ENCODE measurements at places on chromosomes 2 and 18.
A peak's percentile ranks its signal among the peaks of the same experiment; 100 is the strongest.

- peak; percentile 79 for DNase-seq
Measured at GRCh38 chr18:6414118-6414722, 491 bp downstream of the L3MBTL4 start.

DNA sequence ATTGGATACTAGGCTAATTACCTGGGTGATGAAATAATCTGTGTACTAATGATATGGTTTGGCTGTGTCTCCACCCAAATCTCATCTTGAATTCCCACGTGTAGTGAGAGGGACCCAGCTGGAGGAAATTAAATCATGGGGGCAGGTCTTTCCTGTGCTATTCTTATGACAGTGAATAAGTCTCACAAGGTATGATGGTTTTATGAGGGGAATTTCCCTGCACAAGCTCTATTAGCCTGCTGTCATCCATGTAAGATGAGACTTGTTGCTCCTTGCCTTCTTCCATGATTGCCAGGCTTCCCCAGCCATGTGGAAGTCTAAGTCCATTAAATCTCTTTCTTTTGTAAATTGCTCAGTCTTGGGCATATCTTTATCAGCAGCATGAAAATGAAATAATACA is 394.1 kb upstream of the SYT4 start:
- no peak for DNase-seq

GRCh38 chr2:151716721-151717120 is 17.6 kb downstream of the NEB start:
- no peak for DNase-seq

DNA sequence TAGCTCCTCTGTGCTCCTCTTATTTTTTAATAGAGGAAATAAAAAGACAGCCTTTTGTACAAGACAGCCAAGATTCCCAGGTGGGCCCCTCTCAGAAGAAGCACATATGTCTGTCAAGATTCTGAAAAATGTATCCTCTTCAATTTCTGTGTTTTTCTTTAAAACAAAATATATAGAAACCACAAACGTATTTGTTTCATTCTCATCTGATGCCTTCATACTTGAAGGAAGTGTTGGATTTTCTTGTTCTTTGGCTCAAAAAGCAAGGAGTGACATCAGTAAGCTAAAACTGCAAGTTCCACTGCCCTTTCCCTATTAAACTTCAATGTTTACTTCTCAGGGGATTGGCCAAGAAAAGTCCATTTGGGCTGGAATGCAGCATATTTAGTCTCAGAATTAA is 193.8 kb upstream of the OSR1 start:
- no peak for DNase-seq

DNA sequence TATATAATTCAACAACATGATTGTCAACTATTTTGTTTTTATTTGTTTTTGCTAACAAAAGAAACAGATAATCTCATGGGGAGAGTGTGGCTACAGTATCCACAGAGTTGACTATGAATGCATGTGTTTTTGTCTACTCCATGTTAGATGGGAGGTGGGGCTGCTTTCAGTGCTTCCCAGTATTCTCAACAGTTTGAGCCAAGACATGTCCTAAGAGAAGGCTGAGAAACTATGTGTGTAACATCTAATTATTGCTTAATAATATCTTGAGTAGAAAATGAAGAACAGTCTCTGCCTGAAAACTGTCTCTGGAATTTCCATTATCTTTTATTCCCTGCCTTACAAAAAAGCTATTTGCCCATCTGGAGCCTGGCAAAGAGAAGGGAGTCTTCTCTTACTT is 178.8 kb upstream of the MMADHC start:
- DNase-seq: no peak

DNA sequence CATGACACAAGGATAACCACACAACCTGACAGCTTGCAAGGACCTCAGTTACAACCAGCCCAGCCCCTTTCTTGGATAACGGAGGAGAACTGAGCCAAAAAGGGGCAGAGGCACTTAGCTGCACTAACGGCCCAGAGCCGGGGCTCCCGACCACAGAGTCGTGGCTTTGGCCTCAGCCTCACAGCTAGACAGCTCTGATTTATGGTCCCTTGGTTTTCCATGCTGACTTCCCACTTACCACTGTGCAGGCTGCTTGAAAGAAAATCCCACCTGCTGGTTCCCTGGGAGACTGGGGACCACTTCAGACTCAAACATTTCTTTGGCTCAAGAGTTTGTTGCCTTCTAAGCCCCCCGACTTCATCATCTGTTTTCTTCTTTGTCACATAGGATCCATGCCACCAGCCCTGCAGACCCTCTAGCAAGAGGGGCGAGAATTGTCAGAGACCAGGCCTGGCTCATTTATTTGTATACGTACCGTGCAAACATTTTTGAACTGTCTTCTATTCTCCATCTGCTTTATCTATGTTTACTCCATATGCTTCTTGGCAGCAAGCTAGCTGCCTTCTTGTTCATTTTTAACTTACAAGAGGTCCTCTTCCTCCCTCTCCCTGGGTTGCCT is 352.6 kb upstream of the MYT1L start:
- no peak for DNase-seq

DNA sequence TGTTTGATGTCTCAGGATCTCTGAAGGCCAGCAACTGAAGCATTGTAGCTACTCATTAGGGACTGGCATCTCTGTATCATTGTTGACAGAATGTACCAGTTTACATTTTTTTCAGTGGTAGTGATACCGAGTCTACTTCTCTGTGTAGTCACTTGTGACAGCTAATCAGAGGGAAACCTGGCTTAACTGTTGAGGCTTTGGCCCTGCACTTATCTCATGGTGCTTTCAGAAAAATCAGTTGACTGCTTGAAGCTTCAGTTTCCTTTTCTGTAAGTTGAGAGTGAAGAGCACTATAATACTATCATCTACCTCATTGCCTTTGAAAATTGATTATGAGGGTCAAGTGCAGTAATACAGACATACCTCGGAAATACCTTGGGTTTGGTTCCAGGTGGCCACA is 90.0 kb downstream of the COMMD1 start:
- DNase-seq: no peak

DNA sequence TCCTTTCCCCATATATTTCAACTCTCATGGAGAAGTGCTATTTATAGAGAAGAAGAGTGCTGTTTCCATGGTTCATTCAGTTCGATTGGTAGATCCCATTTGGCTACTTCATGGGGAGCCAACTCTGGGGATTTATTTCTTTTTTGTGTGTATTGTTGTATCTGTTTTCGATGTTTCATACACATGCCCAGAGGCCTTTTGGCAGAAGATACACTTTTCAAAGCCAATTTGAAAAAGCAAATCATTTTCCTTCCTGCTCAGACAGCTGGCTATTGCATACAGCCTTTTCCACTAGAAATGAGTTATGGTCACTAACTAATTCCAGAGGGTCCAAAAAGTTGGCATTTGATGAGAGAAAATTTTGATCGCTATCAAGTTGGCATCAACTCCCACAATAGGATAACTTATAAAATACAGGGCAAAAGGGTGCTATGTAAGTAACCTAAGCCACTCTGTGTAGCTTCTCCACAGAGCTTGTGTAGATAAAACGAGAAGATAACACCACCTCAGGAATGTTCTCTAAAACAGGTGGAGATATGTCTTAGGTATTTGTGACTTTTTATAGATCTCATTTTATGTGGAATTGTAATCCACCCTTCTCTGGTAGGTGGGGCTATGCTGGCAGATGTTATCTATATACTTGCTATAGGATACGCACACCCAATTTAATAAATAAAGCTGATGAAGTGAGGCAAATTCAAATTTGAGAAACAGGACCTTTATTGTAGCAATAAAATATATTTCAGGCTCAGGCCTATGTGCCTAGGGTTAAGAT is 798.5 kb downstream of the SATB2 start:
- no peak for DNase-seq

- DNase-seq: no peak
Measured at GRCh38 chr2:96669539-96670215, 27.1 kb downstream of the FER1L5 start.

- DNase-seq: no peak
Measured at GRCh38 chr2:175804122-175804521, 197.9 kb downstream of the LNPK start.

GRCh38 chr2:70173520-70173919 is 17.3 kb downstream of the C2orf42 start:
- no peak for DNase-seq

DNA sequence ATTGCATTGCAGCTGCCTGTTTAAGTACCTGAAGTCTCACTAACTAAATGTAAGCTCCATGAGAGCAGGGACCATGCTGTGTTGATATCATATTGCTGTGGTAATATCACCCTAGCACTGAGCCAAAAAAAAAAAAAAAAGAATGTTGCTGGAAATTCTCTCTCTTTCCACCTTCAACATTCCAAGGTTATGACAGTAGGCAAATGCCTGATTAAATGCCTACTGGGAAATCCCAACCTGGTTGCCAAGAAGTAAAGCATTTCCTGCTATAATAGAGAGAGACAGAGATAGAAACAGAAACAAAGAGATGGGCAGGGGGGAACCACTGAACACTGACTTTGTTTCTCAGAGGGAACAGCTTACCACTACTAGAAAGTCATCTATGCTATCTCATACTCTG is 1604.2 kb downstream of the LRP1B start:
- DNase-seq: no peak

GRCh38 chr2:133338224-133338623 is 230.0 kb downstream of the NCKAP5 start:
- DNase-seq: no peak

DNA sequence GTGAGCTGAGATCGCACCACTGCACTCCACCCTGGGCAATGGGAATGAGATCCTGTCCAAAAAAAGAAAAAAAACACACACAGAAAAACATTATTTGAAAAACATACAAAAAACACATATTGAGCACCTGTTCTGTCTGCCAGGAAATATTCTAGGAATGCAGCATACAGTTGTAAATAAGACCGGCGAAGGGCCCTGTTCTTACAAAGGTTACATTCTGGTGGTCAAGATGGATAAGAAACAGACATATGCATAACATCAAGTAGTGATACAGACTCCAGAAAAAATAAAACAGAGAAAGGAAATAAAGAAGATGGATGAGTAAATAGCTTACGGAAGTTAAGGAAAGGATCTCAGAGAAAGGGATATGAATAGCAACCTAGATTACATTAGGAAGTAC is 159.8 kb downstream of the GALNT3 start:
- no peak for DNase-seq

DNA sequence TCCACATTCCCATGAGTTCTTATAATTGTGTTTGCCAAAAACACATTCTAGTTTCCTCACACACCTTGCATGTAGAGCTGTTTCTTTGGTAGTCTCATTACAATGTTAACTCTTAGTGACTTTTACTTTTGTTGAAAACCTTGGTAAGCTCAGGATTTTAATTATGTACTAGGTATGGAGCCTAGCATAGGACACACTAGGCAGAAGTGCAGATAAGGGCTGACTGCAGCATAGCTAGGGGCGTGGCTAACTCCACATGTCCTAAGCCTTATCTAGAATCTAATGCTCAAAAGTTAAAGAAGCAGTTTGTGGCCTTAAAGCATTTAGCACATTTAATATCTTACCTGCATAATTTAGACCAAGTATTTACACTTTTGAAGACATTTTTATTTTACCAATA is 153.7 kb upstream of the FBXO11 start:
- no peak for DNase-seq

DNA sequence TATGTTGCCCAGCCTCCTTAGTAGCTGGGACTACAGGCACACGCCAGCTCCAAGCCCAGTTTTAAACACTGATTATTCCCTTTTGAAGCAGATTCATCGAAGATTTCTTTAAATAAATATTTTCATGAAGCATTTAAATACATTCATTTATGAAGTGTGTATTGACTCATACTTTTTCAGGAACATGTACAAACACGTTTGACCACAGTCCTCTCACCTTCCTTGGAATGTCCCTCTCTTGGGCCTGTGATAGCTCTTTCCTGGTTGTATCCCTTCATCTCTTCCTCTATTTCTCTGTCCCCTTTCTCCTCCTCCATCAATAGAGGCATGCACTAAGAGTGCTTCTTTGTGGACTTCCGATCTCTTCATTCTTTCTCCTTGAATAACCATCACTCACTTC is 2.5 kb downstream of the PSTPIP2 start:
- DNase-seq: no peak

DNA sequence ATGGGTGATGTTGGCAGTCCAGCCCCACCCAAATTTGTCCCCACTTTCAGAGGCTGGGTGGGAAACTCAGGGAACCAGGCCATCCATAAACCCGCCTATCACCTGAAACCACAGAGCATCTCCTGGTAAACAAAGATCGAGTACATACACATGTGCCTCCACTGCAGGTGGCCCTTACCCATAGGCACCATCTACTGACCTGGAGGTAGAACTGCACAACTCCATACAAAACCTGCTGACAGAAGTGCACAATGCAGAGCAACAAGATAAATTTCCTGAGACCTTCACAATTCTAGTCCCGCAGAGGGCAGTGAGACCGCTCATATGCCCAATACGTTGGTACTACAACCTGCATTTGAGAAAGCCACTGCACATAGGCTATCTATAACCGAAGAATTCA is 856.3 kb downstream of the SUCLG1 start:
- no peak for DNase-seq

DNA sequence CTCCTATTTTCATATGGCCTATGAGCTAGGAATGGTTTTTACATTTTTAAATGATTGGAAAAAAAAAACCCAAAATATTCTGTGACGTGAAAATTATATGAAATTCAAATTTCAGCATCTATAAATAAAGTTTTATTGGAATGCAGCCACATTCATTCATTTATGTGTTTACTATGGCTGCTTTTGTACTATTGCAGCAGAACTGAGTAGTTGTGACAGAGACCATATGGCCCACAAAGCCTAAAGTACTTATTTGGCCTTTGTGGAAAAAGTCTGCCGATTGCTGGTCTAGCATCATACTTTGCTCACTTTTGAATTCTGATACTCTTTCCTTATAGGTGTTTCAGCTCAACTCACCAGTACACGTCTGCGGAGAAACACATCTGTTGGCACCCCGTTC is 39.0 kb downstream of the MYO3B start:
- DNase-seq: no peak

Measured in upper lobe of left lung (tissue), 6 donors.